ENCODE measurements at places on chromosomes 16 and 17.

GRCh38 chr17:77875051-77875780, 83.3 kb upstream of the TNRC6C start:
- no peak for DNase-seq

DNA sequence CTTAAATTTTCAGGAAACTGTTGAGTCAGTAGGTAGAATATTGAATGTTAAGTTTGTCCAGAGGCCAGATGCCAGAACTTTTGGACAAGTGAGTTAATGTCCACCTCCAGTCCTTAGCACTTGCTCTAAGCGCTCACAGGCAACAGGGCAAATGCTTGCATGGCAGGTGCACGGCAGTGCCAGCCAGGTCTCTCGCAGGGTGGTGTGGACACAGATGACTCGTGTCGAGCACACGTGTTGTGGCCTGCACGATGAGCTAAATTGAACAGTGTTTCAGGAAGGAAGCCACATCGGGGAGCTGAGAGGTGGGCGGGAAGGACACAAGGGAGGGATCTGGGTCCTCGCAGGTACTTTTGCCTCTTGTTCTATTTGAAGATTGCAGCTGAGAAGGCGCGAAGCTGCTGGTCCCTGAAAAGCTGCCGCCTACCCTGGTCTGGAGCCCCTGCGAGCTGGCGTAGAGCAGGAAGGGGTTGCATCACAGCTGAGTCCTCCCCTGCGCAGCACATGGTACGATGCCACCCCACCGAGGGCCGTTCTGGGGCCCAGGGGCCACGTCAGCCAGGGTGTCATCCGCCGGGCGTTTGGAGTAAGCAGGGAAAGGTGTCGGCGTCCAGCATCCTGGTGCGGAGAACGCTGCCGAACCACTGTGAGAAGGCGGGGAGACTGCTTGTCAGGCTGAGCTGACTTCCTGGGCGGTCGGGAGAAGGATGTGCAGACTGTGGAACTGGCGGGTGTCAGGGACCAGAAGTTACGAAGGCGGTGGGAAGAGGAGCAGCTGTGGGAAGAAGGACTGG, 6.3 kb downstream of the RAB40C start:
- no peak for DNase-seq

DNA sequence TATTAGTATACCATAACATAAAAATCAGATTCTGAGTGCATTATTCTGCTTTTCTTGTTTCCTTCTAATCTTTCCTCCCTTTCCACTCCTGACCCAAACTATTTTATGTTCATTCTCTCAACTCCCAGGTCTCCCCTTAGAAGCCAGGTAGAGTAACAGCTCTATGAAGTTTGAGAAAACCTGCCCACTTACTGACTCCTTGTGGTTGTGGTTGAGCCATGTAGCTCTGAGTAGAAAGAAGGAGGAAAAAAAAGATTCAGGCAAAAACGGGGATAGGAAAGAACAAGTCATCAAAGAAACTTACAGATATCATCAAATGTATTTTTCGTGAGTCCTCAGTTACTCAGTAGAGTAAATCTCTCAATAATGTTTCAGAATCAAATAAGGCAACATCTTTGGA, 216.7 kb downstream of the PMP22 start:
- no peak for DNase-seq

- no peak for DNase-seq
Measured at GRCh38 chr16:84198401-84198800, 7.4 kb downstream of the ADAD2 start.

- DNase-seq, result no peak
Measured at GRCh38 chr16:28261942-28262341, 30.4 kb upstream of the SBK1 start.

DNA sequence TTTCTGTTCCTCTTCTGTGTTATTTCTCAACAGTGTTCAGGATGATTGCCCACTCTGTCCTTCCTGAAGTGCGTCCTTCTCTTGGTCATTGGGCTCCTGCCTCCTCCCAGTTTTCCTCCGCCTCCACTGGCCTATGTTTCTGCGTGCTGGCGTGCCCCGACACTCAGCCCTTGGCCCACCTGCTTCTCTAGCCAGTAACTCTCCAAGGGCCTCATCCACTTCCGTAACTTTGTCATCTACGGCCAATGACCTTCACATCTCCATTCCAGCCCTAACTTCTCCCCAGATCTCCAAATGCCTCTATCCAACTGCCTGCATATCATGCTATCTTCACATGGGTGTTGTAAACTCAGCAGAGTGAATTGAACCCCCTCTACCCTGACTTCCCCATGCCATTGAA, 39.6 kb upstream of the RPL38 start:
- no peak for DNase-seq

DNA sequence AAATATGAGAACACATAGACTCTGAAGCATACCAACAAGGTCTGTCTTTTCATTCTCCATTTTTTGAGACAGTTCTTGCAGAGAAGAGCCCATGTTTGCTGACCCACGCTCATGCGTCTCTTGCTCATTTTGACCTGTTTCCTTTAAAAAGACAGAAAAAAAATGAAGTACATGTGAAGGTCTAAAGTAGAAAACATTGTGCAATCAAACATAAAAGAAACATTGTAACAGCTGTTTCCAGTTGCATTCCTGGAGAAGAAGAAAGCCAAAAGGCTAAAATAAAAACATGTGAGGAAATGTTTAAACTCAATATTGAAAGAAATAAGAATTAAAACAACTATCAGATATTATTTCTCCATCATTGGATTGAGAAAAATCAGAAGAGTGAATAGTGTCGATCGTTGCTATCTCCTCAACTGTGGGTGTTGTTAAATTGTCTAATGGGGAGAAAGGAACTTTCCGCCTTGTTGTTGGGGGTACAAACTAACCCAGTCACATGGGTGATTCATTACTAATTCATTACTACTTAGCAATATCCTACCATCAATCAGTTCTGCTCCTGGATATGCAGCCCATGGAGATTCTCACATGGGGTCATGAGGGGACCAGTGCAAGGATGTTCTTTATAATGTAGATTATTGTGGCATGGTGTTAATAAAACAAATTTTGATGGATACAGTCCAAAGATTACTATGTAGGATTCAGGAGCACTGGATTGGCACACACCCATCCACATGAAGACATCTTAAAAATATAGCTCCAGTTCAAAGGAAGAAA, 9.5 kb downstream of the ABCA9 start:
- no peak for DNase-seq

GRCh38 chr17:50634224-50634914, at the start of gene ABCC3:
TSS of gene ABCC3 (plus strand) at chr17:50634881. CDS start at chr17:50634937, 56 bp downstream.
- DNase-seq, result no peak

GRCh38 chr16:63530208-63530607, 1494.0 kb upstream of the CDH8 start:
- no peak for DNase-seq

- DNase-seq, result no peak
Measured at GRCh38 chr16:75252049-75252864, 833 bp upstream of the BCAR1 start.

GRCh38 chr16:80552277-80552676, 11.5 kb downstream of the DYNLRB2 start:
- DNase-seq, result no peak

GRCh38 chr17:56257075-56257474, 103.8 kb downstream of the ANKFN1 start:
- no peak for DNase-seq

DNA sequence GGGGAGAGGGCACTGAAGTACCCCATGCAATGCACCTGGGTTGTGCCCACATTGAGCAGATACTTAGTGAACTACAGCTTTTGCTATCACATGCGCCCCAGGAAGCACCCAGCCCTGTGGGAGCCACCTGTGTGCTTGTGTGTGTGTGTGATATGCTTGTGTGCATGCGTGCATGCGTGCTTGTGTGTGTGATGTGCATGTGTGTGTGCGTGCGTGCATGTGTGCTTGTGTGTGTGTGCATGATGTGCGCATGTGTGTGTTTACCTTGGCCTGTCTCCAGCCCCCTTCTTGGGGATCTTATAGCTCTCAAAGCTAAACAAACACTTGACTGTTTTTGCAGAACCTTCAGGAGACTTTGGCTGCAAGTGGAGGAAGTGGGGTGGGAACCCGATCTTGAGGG, 841 bp downstream of the C16orf89 start:
- DNase-seq, result no peak

DNA sequence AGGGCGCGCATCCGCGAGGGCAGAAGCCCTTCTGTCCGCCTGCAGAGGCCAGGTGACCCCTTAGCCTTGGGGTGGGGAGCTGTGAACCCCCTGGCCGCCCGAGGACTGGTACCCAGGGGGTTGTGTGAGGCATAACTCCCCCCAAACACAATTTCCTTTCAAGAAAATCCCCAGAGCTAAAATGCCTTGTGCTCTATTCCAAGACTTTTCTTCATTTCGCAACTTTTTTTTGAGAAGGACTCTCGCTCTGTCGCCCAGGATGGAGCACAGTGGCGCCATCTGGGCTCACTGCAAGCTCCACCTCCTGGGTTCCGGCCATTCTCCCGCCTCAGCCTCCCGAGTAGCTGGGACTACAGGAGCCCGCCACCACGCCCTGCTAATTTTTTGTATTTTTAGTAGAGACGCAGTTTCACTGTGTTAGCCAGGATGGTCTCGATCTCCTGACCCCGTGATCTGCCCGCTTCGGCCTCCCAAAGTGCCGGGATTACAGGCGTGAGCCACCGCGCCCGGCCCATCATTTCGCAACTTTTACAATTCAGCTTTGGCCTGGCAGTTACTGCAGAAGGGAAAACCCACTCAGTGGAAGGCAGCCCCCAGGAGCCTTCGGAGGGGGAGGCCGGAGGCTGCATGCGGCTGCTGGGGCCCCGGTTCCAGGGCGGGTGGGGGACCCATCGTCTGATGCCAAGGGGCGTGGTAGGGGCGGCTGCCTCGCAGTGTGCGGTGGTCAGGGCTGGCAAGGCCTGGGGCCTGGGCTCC, 963 bp upstream of the APRT start:
- no peak for DNase-seq

DNA sequence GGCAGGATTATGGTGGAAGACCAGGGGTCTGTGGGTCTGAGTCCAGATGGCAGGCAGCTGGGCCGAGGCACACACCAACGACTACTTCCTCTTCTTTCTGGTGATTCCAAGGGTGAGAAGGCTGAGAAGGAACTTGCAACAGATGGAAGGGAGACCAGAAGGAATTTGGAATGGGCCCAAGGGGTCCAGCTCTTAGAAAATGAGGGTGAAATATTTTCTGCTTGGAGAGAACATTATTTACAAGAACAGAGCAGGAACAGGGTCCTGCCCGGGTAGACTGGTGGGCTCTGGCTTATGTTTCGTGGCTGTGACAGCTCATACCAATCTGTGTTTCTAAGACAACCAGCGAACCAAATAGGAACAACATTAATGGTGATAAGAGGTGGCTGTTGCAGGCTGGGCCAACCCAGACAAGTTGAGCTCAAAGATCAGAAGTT, 36.6 kb downstream of the CCDC42 start:
- no peak for DNase-seq

DNA sequence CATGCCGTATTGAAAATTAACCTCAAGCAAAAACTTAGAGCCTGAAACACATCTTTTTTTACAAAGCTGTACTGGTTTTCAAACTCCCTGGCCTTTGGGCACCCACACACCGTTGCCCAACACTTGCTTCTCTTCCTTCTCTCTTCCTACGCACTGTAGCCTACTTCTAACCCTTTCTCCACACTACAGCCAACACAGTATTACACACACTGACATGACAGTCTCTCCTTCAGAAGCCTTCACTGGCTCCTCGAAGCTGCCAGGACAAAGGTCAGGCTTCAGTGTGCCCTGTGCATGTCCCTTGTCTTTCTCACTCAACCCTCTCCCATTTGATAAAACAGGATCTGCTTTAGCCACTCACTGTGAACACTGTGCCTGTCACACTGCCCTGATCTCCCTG, 8.0 kb downstream of the FANCA start:
- DNase-seq, result no peak

- no peak for DNase-seq
Measured at GRCh38 chr17:42530952-42531454, 5.0 kb upstream of the NAGLU start.

DNA sequence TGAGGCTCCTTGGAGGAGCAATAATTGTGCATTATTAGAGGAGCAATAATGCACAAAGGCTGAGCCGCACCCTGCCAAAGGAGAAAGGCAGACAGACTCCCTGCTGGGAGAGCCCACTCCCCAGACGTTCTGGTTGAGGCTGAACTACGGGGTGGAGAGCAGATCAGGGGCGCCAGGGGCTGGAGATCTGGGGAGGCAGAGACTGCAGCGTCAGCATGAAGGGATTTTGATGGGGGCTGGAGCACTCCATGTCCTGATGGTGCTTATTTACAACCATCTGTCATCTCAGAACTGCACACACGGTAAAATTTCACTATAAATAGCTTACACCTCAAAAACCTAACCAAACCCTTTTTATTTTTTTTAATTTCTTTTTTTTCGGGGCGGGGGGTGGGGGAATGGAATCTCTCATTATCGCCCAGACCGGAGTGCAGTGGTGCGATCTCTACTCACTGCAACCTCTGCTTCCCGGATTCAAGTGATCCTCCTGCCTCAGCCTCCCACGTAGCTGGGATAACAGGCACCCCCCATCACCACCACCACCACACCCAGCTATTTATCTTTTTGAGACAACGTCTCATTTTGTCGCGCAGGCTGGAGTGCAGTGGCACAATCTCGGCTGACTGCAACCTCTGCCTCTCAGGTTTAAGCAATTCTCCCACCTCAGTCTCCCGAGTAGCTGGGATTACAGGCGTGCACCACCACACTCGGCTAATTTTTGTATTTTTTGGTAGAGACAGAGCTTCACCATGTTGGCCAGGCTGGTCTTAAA, 4.3 kb upstream of the C16orf95 start:
- no peak for DNase-seq

DNA sequence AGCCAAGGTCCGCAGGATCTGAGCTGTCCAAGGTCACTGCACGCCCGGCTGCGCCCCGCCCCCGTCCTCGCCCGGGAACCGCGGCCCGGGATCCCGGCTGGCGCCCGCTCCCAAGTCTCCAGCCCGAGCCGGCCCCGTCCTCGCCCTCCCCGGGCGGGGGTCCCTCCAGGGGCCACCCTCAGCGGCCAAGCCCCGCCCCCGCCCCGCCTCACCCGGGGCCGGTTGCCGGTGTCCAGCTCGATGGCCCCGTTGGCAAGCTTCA, 216 bp downstream of the VPS9D1 start:
- no peak for DNase-seq

DNA sequence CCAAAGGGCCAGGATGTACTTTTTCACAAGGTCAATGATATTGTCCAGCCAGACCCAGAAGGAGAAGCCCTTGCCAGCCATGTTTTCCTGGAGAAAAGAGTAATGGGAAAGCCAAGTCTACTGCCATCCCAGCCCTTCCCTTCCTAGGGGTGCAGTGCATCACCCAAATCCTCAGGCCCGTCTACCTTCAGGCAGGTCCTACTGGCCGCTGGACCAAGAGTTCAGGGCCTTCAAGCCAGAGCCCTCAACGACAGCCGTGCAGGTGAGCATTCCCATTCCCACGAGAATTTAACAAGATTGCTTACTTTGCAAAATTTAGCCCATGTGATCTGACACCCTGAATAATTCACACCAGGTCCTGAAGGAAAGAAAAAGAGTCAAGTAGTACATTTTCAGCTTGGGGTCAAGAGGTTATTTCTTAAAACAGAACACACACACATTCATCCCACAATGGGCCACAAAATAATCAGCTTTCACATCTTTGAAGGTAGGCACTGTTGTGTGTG, 35.0 kb downstream of the STAT5A start:
- no peak for DNase-seq

DNA sequence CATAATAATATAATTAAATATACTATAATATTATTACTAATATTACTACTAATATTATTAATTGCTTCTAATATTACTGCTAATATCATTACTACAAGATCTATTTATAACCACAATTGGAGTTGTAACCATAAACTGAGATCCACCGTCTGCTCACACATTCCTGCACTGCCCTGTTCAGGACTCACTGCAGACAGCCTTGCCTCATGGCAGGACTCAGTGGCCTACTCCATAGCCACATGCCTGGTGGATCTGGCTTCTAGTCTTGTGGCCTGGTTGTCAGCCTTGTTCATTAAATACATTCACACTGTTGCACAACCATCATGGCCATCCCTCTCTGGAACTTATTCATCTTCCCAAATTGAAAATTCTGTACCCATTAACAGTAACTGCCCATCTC, 48.0 kb downstream of the SRL start:
- no peak for DNase-seq
